ENCODE measurements at places on chromosomes 2 and 18. TPM values are rescaled to one million over a fixed set of nuclear protein-coding genes. Genes with fewer than 3 reads are reported as not detected.

Gene G6PC2
- total RNA-seq, result not detected

Gene MOGAT1
- not detected for total RNA-seq

Gene TXNL4A
- 46.6 TPM for total RNA-seq

Gene TEKT4
- not detected for total RNA-seq

Gene DNAJC5G
- not detected for total RNA-seq

Gene ADGRF3
- under 0.01 TPM for total RNA-seq

Gene FAM237A
- not detected for total RNA-seq

Gene POTEI
- total RNA-seq, result under 0.01 TPM

Gene RPRM
- total RNA-seq, result not detected

Gene UGT1A3
- total RNA-seq, result not detected

Gene LHCGR
- under 0.01 TPM for total RNA-seq

Gene PSMA8
- total RNA-seq, result not detected

Gene GYPC
- total RNA-seq, result 161 TPM

Gene RNF144A
- 4.3 TPM for total RNA-seq

Gene TUBA3E
- total RNA-seq, result not detected

Gene STPG4
- total RNA-seq, result 0.64 TPM

Gene HOXD3
- 14.5 TPM for total RNA-seq

Gene MAPRE3
- 3.5 TPM for total RNA-seq

Gene CD28
- not detected for total RNA-seq

Gene REG3A
- not detected for total RNA-seq

DNA sequence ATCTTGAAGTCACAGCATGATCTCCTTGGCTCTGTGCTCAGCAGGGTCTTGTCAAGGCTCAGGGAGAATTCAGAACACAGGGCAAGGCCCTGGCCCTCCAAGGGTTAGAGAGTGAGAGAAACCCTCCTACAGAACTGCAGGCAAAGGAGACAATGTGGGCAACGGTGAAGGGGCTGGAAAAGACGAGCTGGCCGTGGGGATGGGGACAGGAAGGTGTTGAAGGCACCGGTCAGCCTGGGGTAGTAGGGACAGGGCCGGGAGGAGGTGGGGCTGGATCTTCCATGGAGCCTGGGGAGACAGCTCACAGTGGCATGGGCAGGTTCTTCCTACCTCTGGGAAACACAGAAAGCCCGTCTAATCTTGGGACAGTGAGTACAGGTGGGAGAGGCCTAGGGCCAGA is 92.2 kb upstream of the MCFD2 start:
- no peak for DNase-seq

DNA sequence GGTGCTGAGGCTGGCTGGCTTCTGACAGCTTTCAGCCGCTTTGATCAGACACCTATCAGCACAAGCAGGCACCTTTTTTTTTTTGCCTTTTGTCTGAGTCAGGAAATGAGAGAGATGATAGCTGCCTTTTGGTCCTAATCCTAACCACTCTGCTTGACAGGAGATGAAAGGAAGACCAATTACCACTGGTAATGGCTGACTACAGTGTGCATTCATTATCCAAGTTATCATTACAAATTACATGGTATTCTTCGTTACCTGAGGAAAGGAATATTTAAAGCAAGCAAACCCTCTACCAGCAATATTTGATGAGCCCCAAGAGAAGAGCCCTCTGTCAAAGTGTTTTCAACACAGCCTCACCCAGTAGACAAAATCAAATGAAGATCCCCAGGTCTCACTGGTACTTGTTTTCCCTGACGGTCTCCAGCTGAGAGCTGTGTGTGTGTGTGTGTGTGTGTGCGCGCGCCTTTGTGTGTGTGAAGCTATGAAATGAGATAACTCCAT is 925.7 kb downstream of the DCDC2C start:
- no peak for DNase-seq

DNA sequence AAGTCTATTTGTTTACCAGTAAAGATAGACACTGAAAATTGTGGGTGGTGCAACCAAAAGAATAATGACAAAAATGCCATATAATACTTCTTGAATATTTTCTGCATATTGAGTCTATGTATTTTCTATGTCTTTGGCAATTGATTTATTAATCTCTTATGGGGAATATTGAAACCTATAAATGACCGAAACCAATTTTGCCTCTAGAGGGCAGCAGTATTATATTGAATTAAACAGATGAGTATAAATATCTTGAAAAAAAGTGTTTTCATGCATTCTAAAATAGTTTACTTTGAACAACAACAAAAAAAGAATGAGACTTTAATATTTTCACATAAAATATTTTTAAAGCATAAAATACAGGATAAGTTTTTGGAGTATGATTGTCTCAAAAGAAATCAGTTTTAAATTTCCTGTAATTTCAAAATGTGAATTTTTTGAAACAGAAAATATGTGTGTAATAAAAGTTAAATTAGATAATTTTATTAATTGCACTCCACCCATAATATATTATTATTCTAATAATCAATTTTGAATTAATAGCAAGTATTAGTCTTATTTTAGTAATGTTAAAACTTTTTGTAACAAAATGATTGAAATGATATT is 49.9 kb upstream of the CALCRL start:
- peak; percentile 26 for DNase-seq

DNA sequence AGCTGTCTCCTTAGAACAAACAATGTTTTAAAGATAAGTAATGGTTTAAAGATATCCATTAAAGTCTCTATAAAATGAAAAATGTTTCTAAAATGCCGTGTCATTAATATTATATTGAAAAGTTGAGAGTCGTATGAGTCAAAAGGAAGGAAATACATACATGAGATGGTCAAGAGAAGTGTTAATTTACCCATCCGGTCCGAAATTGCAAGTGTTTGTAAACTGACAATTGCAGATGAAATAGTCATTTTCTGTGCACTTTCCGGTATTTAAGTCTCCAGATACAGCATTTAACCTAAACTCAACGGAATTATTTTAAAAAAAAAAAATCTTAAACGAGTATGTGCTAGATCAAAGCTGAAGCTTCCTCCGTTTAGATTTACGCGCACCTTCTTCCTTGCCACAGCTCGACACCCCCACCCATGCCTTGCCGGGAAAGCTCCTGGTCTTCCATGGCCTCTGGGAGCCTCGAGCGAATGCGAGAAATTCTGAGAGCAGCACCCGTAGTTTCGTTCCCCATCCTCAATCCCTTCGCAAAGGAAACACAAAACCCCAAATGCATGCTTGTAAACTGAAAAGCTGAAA is 1.8 kb downstream of the DSC3 start:
- DNase-seq, result no peak

DNA sequence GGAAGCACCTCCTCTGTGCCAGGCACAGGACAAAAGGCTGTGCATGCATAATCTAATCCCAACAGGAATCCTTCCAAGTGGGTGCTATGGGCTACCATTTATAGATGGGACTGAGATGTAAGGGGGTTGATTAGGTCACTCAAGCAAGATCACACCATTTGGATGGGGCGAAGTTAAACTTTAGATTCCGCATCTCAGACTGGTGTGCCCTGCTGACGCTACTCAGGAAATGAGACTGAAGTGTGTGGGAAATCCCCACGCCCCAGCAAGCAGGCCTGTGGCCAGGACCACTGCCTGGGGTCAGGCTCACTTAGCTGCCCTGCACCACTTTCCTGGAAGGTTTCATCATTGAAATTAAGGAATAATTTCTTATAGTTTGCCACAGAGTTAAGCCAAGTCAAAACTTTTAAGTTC is 70.5 kb upstream of the PPP1CB start:
- no peak for DNase-seq

DNA sequence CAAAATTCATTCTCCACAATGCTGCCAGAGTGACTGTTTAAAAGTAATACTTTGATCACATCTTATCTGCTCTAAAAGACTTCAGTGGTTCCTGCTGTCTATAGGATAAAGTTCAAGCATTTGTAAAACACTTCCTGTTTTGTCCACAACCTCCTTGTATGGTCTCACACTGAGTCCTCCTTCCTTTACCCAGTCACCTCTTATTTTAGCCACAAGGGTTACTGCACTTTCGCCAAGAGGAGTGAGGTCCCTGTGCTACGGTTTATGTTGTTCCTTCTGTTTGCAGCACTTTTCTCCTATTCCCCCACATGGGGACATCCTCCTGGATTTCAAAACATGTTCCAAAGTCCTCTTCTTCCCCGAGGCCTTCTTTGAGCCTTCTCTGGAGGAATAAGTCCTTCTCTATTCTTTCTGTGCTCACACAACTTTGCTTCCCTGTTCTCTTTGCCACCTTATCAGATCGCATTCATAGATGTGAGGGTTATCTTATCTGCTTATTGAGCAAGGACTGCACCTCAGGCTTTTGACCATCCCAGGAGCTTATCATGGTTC is 112.2 kb upstream of the NABP1 start:
- DNase-seq, result no peak

DNA sequence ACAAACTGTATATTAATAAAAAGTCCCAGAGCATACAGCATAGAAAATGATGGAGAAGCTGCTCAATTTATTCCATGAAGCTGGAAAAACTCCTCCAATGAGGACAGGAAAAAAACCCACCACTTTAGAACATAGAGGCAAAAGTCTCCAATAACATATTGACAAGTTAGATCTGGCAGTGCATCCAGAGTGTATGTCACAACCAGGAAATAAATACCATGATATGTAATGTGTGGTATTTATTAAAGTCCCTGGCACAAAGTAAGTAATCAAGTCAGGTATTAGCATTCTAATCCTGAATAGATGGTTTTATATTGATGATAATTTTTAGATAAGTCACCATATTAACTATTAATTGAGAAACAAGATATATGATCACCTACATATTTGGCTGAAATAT is 427.3 kb upstream of the HS6ST1 start:
- no peak for DNase-seq

- DNase-seq, result no peak
Observed at GRCh38 chr2:53268086-53268485, 499.5 kb upstream of the CHAC2 start.

- DNase-seq, result peak; percentile 78
Observed at GRCh38 chr2:32485399-32485798, 128.6 kb downstream of the BIRC6 start.

DNA sequence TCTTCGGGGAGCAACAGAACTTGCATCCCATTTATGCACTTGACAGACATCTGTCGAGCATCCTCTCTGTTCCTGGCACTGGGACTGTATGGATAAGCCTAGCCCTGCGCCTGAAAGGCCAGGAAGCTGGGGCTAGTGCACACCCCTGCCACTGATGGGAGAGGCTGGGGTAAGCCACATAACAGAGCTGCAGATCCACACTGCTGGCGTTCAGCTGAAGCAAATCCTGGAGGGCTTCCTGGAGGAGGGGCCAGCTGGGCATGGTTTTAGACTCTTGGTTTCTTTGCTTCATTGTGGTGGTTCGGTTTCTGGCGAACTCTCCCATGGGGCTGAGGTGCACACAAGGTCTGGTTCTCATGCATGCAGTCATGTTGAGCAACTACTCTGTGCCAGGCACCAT is 45.5 kb upstream of the FOSL2 start:
- DNase-seq, result no peak

DNA sequence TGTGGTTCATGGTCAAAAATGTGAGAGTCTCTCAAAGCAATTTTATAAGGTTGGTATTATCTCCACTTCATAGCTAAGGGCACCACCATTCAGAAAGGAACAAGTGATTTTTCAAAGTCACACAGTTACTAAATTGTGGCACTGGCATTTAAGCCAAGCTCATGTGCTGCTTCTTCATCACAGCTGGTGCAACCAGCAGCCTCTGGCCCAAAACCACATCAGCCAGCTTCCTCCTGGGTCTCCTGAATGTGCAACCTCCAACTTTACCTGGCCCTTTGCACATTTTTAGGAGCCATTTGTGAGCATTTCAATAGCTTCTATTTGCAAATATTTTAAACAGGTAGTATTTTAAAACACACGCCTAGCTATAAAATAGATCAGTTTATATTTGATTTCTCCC is 293.7 kb downstream of the BCL11A start:
- DNase-seq, result no peak

GRCh38 chr2:215529271-215529670 is 93.4 kb upstream of the FN1 start:
- DNase-seq, result no peak

DNA sequence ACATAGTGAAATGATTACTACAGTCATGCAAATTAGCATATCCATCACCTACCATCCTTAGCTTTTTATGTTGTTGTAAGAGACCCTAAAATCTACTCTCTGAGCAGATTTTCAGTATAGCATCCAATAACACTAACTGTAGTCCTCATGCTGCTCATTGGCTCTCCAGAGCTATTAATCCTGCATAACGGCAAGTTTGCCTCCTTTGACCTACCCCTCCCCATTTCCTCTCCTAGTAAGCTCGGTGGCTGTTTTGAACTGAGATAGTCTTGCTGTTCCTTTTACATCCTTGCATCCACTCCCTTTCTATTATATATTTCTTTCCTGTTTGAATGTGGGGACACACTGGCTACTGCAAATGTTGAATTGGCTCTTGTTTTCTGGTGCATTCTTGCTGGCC is 481.5 kb downstream of the TSN start:
- DNase-seq, result no peak

GRCh38 chr18:70121842-70122241 is 83.6 kb downstream of the RTTN start:
- no peak for DNase-seq

- DNase-seq, result no peak
Observed at GRCh38 chr2:62938126-62938525, 112.5 kb upstream of the OTX1 start.

GRCh38 chr2:227029426-227030105 is 134.4 kb downstream of the COL4A4 start:
- no peak for DNase-seq

- DNase-seq, result no peak
Observed at GRCh38 chr2:45255563-45255962, 246.3 kb upstream of the SIX2 start.

DNA sequence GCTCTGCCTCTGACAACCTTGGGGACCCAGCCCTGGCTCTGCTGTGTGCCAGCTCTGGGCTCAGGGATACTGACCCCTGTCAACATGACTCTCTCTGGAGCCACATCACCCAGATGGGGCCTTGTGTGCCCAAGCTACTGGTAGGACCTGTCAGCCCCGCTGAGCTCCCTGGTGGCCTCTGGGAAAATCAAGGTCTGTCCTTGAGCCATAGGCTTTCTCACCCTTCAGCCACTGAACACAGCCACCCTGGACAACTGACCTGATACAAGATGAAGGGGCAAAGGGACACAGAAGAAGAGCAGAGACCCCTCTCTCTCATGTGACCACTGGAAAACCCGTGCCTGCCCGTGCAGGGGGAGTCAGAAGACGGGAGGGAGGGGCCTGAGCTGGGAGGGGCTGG is 7.8 kb downstream of the CCDC74A start:
- DNase-seq, result no peak

DNA sequence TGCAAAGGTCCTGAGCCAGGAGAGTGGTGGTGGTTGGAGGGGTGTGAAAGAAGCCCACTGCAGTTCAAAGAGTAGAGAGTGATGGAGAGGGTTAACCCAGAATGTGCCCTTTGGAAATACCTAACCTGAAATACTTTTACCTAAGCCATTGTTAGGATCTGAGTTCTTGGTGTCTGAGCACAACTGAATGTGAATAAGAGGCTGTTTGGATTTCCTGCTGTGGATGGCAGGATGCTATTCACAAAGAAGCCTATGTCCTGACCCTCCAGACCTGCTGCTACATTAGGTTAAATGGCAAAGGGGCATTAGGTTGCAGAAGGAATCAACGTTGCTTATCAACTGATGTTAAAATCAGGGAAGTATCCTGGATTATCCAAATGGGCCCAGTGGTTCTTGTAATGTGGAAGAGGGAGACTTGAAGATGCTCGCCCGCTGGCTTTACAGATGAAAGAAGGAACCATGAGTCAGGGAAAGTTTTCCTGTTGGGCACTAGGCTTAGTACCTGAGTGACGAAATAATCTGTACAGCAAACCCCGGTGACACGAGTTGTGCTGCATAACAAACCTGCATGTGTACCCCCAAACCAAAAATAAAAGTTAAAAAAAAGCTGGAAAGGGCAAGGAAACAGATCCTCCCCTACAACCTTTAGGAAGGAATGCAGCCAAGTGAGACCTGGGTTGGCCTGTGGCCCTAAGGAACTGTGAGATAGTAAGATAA is 27.2 kb downstream of the ITGA6 start:
- no peak for DNase-seq

Measured in fibroblast of villous mesenchyme (primary cell).